ENCODE measurements at places on chromosomes 3 and 15.

DNA sequence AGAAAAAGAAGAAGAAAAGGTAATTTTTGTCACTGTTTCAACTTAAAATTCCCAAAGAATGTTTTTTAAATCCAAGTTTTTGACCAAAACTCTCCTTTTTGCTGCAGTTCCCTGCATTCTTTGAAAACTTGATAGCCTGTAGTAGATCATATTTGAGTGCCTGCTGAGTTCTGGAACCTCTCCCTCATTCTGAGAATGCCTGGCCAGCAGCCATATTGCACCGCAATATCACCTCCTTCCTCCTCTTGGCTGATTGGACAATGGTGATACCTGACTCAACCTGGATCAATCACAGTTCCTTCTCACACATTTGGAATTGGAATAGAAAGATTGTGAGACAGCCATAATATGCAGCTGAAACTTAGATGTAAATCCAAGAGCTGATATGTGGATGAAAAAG, 97.6 kb upstream of the GAP43 start:
- DNase-seq: no peak

- DNase-seq: no peak
Observed at GRCh38 chr15:85691350-85692240, 103.1 kb downstream of the KLHL25 start.

DNA sequence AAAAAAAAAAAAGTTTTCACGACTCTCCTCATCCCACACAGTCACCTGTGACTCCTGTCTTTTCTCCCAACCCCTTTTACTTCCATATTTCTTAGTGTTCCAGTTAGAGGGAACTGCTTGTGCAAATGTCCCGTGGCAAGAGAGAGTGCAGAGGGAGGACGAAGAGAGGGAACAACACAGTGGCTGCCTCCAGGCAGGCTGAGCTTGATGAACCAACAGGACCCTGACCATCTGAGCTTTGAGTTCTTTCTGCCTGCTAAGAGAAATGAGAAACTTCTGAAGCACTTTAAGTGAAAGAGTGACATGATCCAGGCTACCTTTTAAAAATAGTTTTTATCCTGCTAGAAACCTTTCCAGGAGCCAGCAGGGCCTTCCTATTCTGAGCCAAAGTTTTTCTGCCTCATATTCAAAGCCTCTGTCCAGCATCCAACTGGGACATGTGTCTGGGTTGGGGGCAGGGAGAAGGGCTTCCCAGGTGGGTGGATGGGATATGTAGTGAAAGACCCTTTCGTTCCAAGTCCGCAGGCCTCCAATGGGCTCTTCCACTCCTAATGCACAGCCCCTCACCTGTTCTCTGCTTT, 239.9 kb downstream of the OPA1 start:
- DNase-seq: no peak

DNA sequence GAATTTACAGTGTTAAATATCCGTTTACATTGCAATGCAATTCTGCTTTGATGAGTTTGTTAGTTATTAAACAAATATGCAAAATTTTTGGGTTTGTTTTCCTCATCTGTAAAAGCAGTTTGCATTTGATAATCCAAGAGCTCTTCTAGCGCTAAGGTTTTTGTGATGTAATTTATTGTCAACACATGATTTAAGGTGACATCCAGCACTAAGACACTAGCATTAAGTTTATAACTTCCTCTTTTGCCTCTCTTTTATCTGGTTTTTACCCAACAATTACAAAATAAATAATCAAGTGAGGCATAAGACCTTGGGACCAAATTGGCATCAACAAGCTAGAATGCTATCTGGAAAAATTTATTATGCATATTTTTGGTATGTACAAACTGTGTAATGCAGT, 969 bp upstream of the DNAJC19 start:
- DNase-seq: no peak

- DNase-seq: no peak
Observed at GRCh38 chr3:174403831-174404230, 455.3 kb upstream of the NAALADL2 start.

GRCh38 chr3:48286308-48286707, 45.4 kb downstream of the ZNF589 start:
- DNase-seq: no peak

GRCh38 chr3:31705736-31706135, 173.0 kb downstream of the STT3B start:
- no peak for DNase-seq

DNA sequence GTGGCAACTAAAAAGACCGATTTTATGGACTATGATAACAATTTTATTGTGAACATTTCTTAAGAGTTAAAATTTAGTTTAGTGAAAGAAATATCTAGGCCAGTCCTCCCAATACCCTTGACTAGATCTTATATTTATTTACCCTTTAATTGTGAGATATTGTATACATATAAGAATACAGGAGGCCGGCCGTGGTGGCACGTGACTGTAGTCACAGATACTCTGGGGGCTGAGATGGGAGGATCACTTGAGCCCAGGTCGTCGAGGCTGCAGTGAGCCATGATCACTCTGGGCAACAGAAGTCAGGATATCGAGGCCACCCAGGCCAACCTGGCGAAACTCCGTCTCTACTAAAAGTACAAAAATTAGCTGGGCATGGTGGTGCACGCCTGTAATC, 756 bp upstream of the RMDN3 start:
- no peak for DNase-seq

DNA sequence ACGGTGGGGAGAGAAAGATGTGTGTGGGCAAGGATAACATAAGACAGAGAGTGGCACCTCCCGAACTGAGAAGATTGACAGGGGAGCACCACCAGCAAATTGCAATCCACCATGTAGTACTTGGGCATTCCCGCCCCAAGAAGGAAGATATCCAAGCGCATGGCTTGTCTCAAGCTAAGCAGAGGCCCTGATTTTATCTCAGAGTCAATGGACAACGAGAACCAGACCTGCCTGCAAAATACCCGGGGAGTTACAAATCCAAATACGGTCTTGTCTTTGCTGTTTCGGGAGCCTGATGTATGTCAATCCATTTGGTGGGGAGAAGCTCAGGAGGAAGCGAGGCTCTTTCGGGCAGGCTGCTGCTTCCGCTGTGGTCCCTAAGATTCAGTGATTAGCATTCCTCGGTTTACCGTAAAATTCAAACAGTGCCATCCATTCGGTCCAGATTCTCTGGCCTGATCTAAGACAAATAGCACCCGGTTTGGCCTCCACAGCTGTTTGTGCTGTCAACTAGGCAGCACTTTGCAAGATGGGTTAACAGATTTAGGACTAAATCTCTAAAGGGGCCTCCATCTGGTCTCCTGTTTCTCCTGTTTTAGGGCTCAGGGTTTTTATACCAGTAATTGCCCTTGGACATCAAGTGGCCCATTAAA, 97.7 kb upstream of the WNT5A start:
- DNase-seq: no peak

DNA sequence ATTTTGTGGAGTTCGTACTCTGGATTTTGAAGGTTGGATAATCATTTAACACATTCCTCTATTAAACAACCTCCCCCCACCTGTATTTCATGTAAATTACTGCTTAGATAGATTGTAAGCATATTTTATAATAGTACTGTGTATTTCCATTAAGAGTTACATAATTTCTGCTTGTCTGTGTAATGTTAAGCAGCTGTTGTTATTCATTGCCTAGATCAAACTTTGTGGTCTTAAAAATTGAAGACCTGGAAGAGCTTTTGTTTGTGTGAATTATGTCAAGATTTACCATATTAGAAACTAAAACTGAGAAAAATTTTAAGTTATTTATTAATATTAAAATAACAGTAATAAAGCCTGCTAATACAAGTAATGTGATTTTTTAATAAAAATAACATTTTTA, 11.1 kb downstream of the SETD5 start:
- DNase-seq: no peak

GRCh38 chr15:59178151-59178695, 28.4 kb upstream of the LDHAL6B start:
- DNase-seq: no peak

DNA sequence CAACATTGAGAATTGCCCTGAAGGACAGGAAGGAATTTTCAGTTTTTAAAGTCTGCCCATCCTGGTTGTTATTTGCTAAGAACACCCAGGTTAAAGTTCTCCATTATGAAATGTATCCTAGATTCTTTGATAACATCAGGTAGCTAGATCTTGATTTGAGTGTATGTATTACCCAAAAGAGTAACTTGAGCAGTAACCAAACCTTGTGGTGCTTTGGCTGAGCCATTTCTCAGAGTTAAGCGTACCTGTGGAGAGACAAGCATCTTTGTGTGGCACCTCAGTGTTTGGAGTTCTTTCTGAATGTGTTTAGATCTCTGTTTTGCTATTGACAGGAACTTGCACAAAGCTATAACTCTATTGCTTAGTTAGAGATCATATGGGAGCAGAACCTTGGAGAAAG, 20.4 kb downstream of the CEP97 start:
- no peak for DNase-seq

DNA sequence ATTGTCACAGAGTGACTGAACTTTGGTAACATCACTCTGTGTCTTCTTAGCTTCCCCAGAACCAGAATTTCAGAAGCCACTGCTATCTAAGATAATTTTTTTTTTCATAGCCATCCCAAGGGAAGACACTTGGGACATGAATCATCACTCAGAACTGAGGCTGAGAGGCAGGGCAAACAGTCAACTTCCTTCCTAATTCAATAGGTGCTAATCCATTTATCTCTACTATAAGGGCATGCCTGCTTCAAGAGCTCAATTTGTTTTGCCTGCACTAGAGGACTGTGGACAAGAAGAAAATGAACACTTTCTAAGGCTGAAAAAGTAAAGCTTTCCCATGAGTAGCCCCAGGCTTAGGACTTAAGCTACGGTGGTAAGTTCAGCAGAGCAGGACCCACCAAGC, 56.7 kb upstream of the MYRIP start:
- DNase-seq: no peak

- no peak for DNase-seq
Observed at GRCh38 chr3:30503446-30503845, 103.0 kb upstream of the TGFBR2 start.

- DNase-seq: no peak
Observed at GRCh38 chr3:45002720-45003119, 23.4 kb upstream of the CLEC3B start.

GRCh38 chr3:30299674-30300385, 306.6 kb upstream of the TGFBR2 start:
- DNase-seq: no peak

- DNase-seq: no peak
Observed at GRCh38 chr3:190695225-190695624, 167.3 kb downstream of the GMNC start.

DNA sequence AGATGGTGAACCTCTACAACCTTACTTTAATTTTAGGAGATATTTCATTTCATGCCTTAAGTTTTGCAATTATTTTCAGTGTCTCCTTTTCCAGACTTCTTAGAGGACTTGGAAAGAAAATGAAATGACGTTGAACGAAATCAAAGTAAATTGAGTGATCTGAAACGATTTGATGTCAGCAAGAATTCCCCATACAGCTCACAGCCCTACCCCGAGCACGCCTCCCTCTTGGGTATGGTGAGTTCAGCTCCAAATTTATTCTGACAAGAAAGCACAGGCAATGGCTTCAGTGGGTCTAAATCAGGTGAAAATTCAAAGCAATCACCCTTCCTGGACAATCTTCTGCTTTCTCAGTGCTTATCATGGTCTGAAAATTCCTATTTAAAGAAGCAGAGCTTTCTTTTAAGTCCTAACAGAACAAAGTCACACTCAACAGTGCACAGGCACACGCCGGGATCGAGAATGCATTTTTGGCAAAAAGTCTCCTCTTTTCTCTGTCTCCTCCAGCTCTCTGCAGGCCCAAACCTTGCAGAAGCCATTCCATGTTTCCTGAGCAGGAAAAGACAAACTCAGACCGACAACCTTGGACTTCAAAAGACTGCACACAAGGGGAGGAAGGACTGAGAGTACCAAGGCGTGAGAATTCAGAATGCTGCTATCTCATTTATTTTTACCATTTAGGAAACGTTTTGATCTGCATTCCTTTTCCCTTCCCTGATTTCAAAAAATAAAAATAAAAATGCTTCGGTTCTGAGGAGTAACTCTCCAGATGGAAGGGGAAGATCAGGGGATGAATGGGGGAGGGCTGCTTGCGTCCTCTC, 72.0 kb downstream of the CCNL1 start:
- no peak for DNase-seq

DNA sequence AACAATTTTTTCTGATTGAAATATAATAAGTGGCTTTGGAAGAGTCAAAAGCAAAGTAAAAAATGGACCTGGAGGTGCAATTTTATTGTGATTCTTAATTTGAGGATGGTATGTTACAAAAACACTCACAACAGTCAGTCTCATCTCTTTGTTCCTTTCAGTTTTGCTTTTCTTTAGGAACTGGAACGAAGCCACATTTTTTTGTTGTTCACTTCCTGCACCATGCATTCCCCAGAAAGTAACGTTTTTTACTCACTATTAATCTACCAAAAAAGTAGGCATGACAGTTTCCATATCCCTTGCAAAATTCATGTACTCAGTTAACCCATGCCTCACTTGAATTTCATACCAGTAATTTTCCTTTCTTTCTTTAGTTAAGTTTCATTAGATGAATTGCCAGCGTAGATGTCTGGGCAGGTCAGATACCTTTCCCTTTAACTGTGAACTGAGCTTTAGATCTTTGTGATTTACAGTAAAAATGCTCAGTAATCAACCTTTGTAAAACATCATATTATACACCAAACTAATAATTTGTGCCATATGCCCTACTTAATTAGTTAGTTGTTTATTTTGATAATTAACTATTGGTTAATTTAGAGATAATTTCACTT, 384.3 kb downstream of the ROBO1 start:
- DNase-seq: no peak

DNA sequence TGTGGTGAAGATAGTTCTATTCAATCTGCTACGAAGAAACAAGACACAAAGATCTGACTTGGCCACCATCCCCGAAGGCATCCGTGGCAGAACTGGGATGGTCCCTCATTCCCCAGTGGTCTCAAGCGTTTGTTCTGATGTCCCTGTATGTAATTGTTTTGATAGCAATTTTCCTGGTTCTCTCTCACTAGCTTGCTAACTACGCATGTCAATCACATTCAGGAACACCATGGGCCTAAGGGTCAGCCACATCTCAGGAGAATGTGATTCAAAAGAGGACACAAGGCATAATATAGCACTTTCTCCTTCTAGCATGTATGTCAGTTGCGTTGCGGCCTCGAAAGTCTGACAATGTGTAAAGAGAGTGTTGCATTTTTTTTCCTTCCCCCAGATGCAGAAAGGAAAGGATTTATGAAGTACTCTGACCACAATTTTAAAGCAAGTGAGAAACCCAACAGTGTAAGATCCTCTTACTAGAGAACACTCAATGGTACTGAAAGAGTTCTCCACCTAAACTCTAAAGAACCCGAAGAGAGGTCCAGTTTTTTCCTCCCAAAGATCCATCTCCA, 32.0 kb upstream of the TCF12 start:
- DNase-seq: no peak

GRCh38 chr15:32030795-32031194, 480 bp downstream of the CHRNA7 start:
- no peak for DNase-seq

GRCh38 chr15:69623392-69624154, 171.0 kb downstream of the RPLP1 start:
- no peak for DNase-seq

GRCh38 chr3:32813180-32813579, 4.6 kb upstream of the TRIM71 start:
- DNase-seq: no peak
